ENCODE measurements at places on chromosomes 7 and 10. TPM values are rescaled to one million over a fixed set of nuclear protein-coding genes. Genes with fewer than 3 reads are reported as not detected.
A peak's percentile ranks its signal among the peaks of the same experiment; 100 is the strongest.

DNA sequence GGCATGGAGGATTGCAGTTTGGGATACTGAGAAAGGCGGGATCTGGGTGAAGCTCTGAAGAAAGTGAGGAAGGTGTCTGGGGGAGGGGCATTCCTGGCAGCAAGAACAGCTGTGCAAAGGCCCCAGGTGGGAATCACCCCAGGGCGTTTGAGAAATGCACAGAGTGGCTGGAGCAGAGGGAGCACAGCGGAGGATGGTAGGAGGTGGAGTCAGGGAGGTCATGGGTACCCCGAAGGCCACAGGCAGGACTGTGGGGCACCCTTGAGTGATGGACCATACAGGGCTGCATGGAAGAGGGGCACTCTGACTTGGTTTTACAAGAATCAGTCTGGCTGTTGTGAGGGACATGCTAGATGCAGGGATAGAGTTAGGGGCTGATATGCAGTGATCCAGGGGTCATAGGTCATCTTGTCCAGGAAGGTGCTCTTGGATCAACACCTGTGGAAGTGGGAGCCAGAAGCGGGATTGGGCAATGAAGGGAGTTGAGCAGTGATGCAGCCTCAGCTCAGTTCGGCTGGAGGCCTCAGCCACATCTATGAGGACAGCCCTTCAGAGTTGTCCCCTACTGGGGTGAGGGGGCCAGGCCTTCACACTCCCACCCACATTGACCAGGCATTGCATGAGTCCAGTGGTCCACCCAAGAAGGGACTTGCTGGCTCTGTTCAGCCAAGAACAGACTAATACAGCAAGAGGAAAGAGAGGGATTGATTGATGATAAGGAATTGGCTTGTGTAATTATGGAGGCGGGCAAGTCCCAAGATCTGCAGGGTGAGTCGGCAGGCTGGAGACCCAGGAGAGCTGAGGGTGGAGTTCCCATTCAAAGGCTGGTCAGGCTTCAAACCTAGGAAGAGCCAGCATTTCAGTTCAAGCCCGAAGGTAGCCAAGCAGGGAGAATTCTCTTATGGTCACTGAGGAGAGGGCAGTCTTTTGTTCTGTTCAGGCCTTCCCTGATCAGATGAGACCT is 48.7 kb downstream of the TSPAN15 start:
- H3K4me1 ChIP-seq, result peaks cover 2% of the 10 kb centered on the region
- no peaks in the 10 kb centered on the region for H3K36me3 ChIP-seq
- peaks cover 4% of the 10 kb centered on the region for H3K27me3 ChIP-seq
- no peak overlapping the region for H3K4me3 ChIP-seq
- H3K27ac ChIP-seq, result no peak overlapping the region

DNA sequence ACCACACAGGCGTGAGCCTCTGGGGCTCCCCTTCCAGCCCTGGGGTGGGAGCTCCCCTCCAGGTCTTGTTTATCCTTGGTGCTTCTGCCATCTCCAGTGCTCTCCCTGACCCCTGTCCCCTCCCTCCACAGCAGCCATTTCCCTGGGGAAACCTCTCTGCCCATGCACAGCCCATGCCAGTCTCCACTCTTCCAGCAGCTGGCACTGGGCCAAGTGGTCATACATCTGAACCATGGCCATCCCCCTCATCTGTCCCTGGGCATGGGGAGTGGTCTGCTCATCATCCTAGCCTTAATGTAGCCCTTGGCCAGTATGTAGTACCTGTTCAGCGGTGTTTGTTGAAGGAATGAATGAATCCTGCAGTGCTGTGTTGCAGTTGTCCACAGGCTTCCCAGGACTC is 172.4 kb upstream of the ZNF32 start:
- DNase-seq, result no peak
- no peaks in the 10 kb centered on the region for H3K36me3 ChIP-seq
- H3K4me1 ChIP-seq, result peaks cover 30% of the 10 kb centered on the region
- no peak overlapping the region for H3K4me3 ChIP-seq

DNA sequence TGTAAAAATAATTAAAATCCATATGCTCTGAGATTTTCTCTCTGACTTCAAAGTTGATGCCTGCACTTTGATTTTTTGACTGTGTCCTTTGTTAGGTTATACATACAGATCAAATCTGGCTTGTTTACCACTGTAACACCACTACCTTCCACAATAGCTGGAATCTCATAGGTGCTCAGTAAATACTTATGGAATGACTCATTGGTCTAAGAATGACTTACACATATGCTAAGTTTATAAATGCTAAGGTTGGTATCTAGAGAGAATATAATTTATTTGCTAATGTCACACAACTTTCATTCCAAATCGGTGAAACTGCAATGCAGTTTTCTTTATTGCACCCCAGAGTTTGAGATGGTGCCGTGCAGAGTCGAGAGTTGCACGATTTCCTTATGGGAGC is 578.5 kb downstream of the SH2D4B start:
- no peak for DNase-seq
- no peak overlapping the region for H3K4me3 ChIP-seq
- no peaks in the 10 kb centered on the region for H3K27me3 ChIP-seq
- H3K27ac ChIP-seq, result no peak overlapping the region

DNA sequence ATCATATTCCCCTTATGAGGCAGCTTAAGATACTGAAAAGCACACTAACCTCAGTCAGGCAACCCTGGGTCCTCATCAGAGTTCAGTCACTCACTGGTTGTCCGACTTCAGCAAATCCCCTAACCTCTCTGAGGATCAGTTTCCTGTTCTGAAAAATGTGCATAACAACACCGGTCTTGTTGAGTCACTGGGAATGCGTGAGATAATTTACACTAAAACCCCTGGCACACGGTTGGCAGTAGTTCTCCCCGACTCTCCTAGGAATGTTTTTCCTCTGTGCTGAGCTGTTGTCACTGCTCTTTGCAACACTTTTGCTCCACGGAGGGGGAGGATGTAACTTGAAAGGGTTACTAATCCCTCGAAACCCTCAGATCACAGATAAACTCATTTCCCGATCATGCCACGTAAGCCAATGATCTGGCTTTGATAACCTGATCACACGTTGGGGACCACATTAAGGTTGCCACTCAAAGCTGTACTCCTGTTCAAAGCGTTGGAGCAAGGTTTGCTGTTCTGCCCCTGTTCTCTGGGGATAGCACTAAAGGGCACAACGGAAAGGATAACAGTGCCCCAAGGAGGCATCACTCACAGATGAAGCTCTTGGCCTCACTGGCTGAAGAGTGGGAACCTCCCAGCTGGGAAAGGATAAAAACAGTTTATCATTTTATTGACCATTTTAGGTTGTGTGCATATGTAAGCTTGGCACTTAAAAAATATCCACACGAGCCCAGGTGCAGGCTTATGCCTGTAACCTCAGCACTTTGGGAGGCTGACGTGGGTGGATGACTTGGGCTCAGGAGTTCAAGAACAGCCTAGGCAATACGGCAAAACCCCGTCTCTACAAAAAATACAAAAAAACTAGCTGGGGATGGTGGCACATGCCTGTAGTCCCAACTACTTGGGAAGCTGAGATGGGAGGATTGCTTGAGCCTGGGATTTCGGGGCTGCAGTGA is 5.0 kb upstream of the RBM17 start:
- H3K27ac ChIP-seq, result no peak overlapping the region
- DNase-seq, result peak; percentile 42
- H3K27me3 ChIP-seq, result peaks cover 46% of the 10 kb centered on the region
- H3K4me3 ChIP-seq, result no peak overlapping the region
- H3K4me1 ChIP-seq, result peaks cover 12% of the 10 kb centered on the region
- no peaks in the 10 kb centered on the region for H3K36me3 ChIP-seq

- no peak overlapping the region for H3K4me3 ChIP-seq
- DNase-seq, result no peak
- H3K27me3 ChIP-seq, result no peaks in the 10 kb centered on the region
- peak overlapping the region; percentile 46 for H3K27ac ChIP-seq
- peaks cover 8% of the 10 kb centered on the region for H3K4me1 ChIP-seq
These were observed 129.3 kb downstream of the MYOF start for GRCh38 chr10:93352638-93353383.

DNA sequence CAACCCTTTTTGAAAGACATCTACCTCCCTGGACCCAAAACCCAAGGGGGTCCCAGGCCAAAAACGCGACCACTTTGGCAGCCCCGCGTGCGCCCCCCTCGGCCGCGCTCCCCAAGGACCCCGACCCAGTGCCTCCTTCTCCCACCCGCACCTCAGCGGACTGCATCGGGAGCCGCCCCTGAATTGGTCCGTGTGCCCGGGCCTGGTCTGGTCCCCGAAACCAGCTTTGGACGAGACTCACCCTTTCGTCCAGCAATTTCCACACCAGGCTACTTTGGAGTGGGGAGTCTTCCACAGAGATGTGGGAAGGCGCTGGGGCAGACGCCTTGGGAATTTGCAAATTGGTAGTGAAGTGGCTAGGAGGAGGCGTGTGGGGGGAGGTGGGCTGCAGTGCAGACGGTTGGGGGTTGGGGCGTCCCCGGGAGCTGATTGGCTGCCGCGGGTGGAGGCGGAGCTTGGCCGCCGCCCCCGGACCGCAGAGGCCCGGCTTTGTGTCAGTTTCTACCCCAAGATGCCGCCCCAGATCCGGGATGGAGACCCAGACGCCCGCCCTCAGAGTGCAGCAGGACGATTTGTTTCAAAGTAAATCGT is 16.9 kb downstream of the TCAF1 start:
- peak overlapping the region; percentile 85 for H3K4me3 ChIP-seq
- H3K36me3 ChIP-seq, result peaks cover 13% of the 10 kb centered on the region
- peak; percentile 88 for DNase-seq
- H3K4me1 ChIP-seq, result peaks cover 37% of the 10 kb centered on the region
- H3K27me3 ChIP-seq, result no peaks in the 10 kb centered on the region

- no peak for DNase-seq
- no peak overlapping the region for H3K27ac ChIP-seq
- H3K36me3 ChIP-seq, result no peaks in the 10 kb centered on the region
- peaks cover 37% of the 10 kb centered on the region for H3K27me3 ChIP-seq
- H3K4me3 ChIP-seq, result no peak overlapping the region
These were observed 12.7 kb upstream of the SFMBT2 start for GRCh38 chr10:7423521-7423920.

DNA sequence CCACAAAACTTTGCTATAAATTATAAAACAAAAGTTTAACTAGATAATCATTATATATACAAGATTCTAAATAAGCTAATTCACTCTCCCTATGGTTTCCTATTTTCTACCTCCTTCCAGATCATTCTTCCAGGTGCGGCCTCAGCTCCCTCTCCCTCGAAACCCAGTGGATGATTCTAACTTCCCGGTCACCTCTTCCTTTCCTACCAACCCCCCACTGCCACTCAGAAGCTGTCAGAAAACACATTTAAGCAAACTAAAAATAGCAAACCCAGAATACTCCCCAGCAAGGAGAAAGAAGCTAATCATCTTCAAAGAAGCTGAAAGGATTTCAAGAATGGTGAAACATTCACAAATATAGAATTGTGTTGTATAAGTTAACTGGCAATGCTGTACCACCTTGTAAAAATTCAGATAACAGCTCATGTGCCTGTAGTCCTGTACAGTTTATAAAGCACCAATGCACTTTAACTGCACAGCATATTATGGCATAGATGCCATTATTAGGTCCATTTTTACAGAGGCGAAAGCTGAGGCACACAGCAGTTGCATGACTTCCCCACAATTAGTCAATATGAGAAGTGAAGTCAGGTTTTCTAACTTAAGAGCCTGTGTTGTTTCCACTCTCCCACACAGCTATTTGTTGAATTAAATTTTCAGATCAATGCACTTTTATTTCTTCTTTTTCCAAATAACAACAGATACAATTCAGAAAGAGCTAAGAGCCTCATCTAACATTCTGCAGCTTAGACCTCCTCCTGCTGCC is 13.7 kb upstream of the DNTT start:
- no peaks in the 10 kb centered on the region for H3K36me3 ChIP-seq
- H3K27ac ChIP-seq, result no peak overlapping the region
- peaks cover 29% of the 10 kb centered on the region for H3K27me3 ChIP-seq

GRCh38 chr10:125148528-125148927 is 11.8 kb downstream of the CTBP2 start:
- H3K4me1 ChIP-seq, result peaks cover 83% of the 10 kb centered on the region
- H3K27ac ChIP-seq, result peak overlapping the region; percentile 79
- H3K4me3 ChIP-seq, result no peak overlapping the region
- no peaks in the 10 kb centered on the region for H3K27me3 ChIP-seq
- DNase-seq, result no peak

GRCh38 chr10:1195828-1196227 is 139.6 kb downstream of the WDR37 start:
- peaks cover 2% of the 10 kb centered on the region for H3K36me3 ChIP-seq
- H3K4me1 ChIP-seq, result peaks cover 16% of the 10 kb centered on the region
- no peak overlapping the region for H3K27ac ChIP-seq
- H3K4me3 ChIP-seq, result no peak overlapping the region

GRCh38 chr10:4202938-4203337 is 417.9 kb upstream of the KLF6 start:
- H3K36me3 ChIP-seq, result no peaks in the 10 kb centered on the region
- H3K4me3 ChIP-seq, result no peak overlapping the region
- peaks cover 7% of the 10 kb centered on the region for H3K4me1 ChIP-seq
- no peak for DNase-seq
- no peak overlapping the region for H3K27ac ChIP-seq
- no peaks in the 10 kb centered on the region for H3K27me3 ChIP-seq

DNA sequence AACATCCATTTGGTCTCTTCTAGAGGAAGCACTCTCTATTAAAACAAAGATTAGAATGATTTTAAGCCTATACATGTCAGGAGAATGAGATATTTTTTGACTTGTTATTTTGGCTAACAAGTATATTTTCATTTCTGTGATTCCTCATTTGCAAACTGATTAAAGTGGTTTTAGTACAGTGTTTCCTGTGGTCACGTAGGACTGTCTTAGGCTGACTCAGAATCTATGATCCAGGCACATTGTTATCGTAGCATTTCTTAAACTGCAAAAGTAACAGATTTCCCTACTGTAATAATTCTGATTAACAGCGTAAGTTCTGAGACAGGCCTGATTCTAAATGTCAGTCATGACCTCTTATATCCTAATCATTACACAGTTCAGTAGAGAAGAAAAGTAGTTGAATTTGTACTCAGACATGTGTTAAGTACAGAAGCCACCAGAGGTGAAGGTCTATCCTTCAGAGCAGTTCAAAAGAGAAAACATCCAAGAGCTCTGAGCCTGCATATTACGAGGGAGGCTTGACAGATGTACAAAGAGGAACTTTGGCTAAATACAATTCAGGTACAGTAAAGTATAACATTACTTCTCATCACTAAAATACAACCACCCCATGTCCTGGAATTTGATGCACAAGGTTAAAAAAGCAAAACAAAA is 124.1 kb upstream of the TEX47 start:
- no peaks in the 10 kb centered on the region for H3K4me1 ChIP-seq
- H3K27ac ChIP-seq, result no peak overlapping the region
- no peak overlapping the region for H3K4me3 ChIP-seq
- no peaks in the 10 kb centered on the region for H3K36me3 ChIP-seq
- H3K27me3 ChIP-seq, result no peaks in the 10 kb centered on the region
- no peak for DNase-seq

The PKD2L1 gene
- not detected for total RNA-seq

The MINPP1 gene
- 24.9 TPM for total RNA-seq

The TMEM196 gene
- total RNA-seq, result not detected

The LRMDA gene
- total RNA-seq, result 0.19 TPM

The SPDYE9 gene
- total RNA-seq, result not detected

Data from osteocyte (in vitro differentiated cells).